ENCODE measurements at places on chromosomes 5 and 9.

- DNase-seq, result peak; percentile 30
Measured at GRCh38 chr9:93231121-93231694, 47.3 kb downstream of the WNK2 start.

DNA sequence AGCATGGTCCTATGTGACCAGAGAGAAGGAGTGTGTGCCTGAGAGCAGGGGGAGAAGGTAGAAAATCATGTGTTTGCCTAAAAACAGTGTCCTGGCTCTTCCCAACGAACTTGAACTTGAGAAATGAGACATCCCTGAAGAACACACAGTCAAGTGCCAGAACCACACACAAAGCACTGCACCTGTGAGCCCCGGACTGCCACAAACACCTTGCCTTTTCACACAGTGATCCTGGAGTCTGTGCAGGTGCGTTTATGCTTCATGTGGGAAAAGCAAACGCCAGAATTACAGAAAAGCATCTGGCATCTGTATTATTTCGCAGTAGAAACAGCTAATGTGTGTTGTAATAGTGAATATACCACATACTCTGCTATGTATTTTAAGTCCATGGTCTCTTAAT is 9.3 kb downstream of the CTNND2 start:
- no peak for DNase-seq

GRCh38 chr9:17776735-17777134 is 197.9 kb downstream of the SH3GL2 start:
- DNase-seq, result no peak

- DNase-seq, result no peak
Measured at GRCh38 chr5:143426437-143426991, 23.0 kb upstream of the NR3C1 start.

- DNase-seq, result no peak
Measured at GRCh38 chr9:5796298-5796697, 36.6 kb downstream of the ERMP1 start.

GRCh38 chr9:526904-527591 is 312.4 kb downstream of the DOCK8 start:
- no peak for DNase-seq

GRCh38 chr5:21424907-21425306 is 1428.2 kb downstream of the CDH12 start:
- no peak for DNase-seq

GRCh38 chr5:41335596-41336181 is 122.4 kb upstream of the C6 start:
- no peak for DNase-seq

DNA sequence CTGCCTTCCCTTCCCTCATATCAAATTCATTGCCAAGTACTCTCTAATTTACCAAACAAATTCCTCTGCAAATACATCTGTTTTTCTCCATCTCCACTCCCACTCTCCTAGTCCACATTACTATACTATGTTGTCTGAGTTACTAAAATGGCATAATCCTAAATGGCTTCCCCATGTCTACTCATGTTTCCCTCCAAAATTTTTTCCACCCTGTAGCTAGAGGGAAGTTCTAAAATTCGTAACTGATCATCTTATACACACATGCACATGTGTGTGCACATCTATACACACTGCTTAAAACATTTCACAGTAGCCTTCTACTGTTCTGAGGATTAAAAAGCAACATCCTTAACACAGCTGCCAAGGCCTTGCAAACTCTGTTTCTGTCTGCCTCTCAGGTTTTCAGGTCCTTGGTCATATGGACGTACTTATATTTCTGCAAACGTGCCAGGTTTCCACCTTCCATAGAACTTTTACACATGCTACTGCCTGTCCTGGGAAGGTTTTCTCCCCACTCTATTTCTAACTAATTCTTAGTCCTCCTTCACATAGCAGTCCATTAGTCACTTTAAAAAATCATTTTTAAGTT is 140.6 kb downstream of the LURAP1L start:
- DNase-seq, result no peak

- DNase-seq, result no peak
Measured at GRCh38 chr5:66322786-66323528, 178.9 kb downstream of the SREK1 start.
